Activated CD4-positive, alpha-beta T cell treated with anti-CD3 and anti-CD28 coated beads for 4 hours (primary cell): ENCODE measurements at places on chromosomes 6 and 20.

DNA sequence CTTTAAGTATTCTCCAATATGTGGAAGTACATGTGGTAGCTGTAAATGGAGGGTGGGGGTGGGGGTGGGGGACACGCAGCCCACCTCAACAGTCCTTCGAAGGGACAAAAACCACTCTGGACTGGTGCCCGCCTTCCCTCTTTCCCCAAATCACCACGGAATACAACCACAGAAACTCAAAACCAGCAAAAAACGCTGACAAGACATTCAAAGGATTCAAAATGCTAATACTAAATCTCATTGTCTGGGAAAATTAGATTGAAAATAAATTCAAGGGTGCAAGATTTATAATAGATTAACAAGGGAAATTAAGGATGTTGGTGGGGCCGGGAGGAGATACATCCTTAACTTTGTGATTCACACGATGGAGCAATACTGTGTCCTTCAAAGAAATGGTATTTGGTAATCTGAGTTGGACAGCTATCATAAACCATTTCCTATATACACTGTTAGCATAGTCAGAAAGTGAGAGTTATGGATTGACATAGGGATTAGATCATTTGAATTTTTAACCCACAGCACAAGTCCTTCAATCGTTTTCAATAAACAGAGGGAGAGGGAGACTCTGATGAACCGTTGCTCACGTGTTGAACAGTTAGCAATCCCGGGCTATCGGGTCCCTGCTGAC is 766 bp upstream of the TBC1D22B start:
- no peak for DNase-seq

- no peak for DNase-seq
Observed at GRCh38 chr20:53767206-53767930, 173.7 kb upstream of the ZNF217 start.

GRCh38 chr6:28161410-28162079 is 19.9 kb downstream of the ZKSCAN8 start:
- peak; percentile 80 for DNase-seq

GRCh38 chr6:7765575-7766325 is 39.9 kb downstream of the BMP6 start:
- DNase-seq, result no peak

- peak; percentile 75 for DNase-seq
Observed at GRCh38 chr6:106510090-106510970, 119.0 kb downstream of the RTN4IP1 start.

DNA sequence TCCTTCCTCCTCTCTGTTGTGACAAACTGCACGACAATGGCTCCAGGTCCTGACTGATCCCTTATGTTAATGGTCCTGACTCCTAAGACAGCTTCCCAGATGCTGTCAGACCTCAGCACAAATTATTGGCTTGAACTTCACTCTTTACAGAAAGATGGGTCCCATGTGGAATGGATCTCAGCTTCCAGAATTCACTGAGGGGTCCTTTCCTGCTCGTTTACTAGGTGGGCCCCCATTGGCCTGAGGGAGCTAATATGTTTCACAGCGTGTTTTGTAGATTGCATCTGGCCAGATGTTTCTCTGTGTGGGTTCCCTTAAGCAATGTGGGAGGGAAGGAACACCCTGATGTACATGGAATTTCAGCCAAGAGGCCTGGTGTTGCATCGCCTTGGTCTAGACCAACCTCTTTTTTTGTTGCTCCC is 826.6 kb downstream of the MAFB start:
- DNase-seq, result no peak

GRCh38 chr6:4208158-4208557 is 72.8 kb upstream of the ECI2 start:
- no peak for DNase-seq

- DNase-seq, result peak; percentile 6
Observed at GRCh38 chr20:19937218-19937617, 79.9 kb upstream of the NAA20 start.

DNA sequence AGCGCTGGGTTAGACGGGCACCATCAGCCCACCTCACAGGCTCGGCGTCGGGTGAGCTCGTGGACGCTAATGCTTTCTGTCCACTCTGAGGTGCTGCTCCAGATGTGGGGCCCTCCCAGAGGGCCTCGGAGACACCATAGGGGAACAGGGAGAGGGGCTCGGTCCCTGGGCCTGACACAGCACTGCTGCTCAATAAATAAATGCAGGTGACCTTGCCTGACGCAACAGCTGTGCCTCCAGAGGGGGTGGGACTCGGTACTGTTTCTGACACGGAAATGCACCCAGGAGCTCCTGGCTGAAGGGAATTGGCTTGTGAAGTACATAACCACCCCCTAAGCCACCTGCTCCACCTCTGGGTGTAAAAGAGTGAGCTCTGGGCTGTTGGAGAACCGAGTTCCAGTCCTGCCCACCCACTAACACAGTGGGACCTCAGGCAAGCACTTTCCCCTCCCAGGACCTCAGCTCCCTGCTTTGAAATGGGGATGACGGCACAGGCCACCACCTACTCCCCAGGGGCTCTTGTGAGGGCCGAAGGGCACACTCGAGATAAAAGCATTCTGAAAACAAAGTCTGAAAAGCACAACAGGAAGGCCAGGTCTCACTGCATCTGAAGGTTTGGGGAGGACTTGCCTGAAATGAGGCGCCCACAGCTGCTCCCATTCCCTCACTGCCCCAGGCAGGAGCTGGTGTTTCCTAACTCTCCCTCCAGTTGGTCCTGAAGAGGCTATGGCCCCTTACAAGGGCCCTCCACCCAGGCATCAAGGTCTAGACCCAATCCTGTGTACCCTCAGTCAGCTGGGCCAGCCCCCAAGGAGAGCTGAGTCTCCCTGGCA is 6.7 kb downstream of the KCNK15 start:
- DNase-seq, result no peak

DNA sequence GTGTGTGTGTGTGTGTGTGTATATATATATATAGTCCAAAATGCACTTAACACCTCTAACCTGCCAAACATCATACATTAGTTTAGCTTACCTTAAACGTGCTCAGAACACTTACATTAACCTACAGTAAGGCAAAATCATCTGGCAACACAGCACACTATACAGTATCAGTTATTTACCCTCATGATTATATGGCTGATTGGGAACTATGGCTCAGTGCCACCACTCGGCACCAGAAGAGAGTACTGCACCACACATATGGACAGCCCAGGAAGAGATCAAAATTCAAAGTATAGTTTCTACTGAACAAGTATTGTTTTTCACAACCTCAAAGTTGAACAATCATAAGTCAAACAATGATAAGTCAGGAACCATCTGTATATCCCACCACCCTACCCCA is 59.8 kb downstream of the FAXC start:
- DNase-seq, result no peak

GRCh38 chr20:36435592-36436541 is 105.5 kb upstream of the MYL9 start:
- peak; percentile 88 for DNase-seq

DNA sequence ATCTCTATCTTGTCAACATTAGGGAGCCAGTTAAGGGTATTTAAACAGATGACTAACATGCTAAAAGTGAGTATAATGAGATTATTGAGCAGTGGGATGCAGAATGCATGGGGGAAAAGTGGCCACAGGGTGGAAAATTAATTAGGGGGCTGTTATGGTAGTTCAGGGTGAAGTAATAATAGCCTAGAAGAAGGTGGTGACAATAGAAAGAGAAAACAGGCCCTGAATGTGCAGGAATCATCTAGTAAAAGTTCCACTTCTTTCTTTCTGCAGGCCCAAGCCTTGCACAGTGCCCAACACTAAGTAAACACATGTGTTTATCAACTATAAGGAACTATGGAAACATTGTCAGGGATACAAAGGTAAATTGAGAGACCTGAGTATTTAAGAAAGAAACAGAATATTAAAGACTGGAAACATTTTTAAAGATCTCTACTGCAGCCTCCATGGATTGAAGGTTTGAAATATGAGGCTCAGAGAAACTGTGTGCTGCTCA is 7.1 kb upstream of the MYB start:
- DNase-seq, result no peak

GRCh38 chr6:101534386-101534785 is 140.9 kb downstream of the GRIK2 start:
- DNase-seq, result no peak

DNA sequence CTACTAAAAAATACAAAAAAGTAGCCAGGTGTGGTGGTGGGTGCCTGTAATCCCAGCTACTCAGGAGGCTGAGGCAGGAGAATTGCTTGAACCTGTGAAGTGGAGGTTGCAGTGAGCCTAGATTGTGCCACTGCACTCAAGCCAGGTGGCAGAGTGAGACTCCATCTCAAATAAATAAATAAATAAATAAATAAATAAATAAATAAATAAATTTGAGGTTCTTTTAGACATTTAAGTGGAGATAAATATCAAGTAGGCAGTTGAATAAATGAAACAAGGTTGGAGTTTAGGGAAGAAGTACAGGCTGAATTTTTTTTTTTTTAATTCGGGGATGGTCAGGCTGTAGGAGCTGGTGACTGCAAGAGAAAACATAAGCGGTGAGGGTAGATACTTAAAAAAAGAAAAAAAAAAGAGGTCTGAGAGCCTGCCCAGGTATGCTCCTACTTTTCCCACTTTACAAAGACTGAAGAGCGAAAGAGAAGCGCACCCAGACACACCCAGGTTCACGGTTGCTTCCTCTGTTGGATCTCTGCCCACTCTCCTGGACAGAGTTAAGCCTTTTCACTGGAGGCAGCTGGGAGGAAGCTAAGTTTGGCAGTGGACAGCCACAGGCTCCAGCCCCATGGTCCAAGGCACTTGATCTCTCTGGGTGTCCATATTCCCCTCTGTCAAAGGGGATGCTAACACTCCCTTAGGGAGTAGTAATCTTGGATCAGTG is 100.9 kb upstream of the PRDM1 start:
- DNase-seq, result no peak
